ENCODE measurements at places on chromosomes 16 and 17.

- peak; percentile 62 for DNase-seq
Measured at GRCh38 chr16:89909777-89910716, 8.6 kb upstream of the MC1R start.

- no peak for DNase-seq
Measured at GRCh38 chr17:58617563-58617962, 74.3 kb downstream of the TEX14 start.

- peak; percentile 86 for DNase-seq
Measured at GRCh38 chr17:80260069-80260535, 550 bp upstream of the RNF213 start.

DNA sequence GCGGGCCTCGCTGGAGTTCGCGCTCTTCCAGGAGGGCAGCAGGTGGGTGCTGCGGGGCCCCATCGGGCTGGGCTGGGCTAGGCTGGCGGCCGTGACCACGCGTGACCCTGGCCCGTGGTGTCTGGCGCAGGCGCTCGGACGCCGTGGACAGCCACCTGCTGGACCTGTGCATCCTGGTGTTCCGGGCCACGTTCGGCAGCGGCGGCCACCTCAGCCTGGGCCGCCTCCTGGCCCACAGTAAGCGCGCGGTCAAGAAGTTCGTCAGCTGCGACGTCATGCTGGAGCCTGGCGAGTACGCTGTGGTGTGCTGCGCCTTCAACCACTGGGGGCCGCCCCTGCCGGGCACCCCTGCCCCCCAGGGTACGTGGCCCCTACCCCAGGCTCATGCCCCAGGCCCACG is 8.0 kb upstream of the PRR35 start:
- no peak for DNase-seq

GRCh38 chr17:67546578-67547527 is 169.8 kb downstream of the PITPNC1 start:
- DNase-seq, result peak; percentile 36

DNA sequence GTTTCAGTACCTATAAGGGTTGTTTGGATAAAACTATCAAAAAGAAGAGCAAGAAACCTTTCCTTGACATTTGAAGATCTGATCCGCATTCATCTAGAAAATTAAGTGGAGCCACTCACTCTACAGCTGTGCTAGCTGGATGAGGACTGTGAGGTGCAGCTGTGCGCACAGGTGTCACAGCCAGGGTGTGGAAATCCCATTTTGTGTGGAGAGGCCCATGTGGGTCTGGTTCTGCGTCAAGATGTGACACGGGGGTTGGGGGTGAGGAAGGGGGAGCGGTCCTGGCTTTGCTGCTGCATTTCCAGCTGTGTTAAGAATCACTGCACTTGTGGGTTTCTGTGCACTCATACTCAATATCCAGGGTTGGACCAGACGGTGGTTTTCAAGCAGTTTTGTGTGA is 70.7 kb downstream of the CLEC16A start:
- DNase-seq, result no peak

GRCh38 chr17:48153691-48154358 is 46.3 kb downstream of the SNX11 start:
- DNase-seq, result peak; percentile 38

- peak; percentile 28 for DNase-seq
Measured at GRCh38 chr17:8021565-8022359, 17.1 kb upstream of the ALOX15B start.

GRCh38 chr16:3089717-3090592 is 9.1 kb downstream of the ZSCAN10 start:
- no peak for DNase-seq

DNA sequence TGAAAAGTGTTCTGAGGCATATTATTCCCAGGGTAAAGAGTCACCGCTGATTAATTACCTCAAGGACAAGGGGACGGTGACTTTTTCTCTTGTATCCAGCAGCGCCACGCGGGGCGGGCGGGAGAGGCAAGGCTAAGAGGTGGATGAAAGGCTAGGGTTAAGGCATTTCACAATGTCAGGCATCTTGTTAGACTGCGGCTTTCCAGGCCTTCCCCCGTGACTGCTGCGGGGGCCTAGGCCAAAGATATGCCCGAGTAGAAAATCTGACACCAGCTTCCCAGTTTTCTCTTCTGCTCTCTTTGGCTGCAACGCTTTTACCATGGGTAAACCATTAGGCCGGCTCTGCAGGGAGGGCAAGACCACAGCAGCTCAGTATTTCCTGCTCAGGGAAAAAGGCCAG is 698.2 kb downstream of the MAF start:
- DNase-seq, result no peak

DNA sequence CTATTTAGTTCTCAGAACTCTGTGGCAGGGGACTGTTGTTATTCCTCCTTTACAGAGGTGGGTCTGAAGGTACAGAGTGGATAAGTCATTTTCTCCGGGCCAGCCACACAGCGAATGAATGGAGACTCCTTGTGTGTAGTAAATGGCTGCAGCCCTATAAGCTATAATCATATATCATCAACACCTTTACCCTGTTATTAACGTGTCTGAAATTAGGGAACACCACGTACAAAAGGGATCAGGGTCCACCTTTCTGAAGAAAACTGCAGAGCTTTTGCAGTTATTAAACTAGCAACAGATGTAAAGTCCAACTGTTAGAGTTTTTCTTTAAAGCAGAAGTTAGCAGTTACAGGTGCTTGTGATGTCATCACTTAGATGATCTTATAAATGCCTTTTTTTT is 696.7 kb downstream of the MAF start:
- no peak for DNase-seq

DNA sequence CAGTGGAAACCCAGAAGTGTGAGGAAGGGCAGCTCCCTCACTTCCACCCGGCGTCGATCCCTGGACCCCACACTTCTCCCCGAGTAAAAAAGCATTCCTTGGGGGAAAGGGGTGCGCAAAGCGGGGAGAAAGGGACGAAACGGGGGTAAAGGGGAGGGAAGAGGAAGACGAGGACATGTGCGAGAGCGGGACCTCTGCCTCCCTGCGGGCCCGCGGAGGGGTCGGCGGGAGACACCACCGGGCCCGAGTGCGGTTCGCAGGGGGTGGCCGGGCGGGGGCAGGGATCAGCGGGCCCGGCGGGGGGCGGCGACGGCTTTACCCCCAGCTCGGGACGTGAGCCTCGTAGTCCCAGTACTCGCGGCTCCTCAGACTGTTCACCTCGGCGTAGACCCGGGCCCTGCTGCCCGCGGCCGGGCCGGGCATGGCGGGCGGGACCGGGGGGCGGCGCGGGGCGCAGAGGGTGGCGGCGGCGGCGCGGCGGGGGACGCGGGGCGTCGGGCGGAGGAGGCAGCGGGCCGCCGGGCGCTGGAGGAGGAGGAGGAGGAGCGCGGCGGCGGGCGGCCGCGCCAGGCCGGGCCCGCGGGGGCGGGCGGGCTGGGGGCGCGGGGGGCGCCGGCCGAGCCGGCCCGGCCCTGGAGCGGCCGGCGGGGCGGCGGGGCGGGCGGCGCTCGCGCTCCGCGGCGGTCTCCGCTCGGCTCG is 443 bp downstream of the CSNK2A2 start:
- no peak for DNase-seq

DNA sequence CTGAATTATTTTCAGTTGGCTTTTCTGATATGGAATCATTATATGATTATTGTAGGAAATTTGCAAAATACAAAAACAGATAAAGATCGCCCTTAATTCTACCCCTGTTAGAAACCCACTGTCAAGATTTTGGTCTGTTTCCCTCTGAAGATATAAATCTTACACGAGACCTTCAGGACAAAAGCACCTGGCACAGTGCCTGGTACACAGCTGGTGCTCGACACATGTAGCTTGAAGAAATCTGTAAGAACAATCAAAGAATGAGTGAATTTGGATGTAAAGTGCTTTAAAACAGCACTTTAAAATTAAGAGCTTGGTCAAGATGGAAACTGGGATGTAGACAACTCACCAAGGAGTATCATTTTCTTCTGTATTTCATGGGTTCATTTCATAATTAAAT is 181.1 kb downstream of the C16orf78 start:
- no peak for DNase-seq

DNA sequence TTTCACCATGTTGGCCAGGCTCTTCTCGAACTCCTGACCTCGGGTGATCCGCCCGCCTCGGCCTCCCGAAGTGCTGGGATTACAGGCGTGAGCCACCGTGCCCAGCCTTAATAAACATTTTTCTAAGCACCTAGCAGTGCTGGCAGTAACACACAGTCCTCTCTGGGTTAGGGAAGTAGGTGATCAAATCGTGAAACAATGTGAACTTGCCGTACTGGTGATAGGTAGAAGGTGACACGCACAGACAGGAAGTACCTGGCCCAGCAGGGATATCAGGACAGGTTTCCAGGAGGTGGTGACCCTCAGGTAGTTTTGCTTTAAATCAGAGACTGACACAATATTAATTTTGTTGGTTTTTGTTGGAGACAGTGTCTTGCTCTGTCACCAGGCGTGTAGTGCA is 4.5 kb downstream of the PLD2 start:
- peak; percentile 42 for DNase-seq

DNA sequence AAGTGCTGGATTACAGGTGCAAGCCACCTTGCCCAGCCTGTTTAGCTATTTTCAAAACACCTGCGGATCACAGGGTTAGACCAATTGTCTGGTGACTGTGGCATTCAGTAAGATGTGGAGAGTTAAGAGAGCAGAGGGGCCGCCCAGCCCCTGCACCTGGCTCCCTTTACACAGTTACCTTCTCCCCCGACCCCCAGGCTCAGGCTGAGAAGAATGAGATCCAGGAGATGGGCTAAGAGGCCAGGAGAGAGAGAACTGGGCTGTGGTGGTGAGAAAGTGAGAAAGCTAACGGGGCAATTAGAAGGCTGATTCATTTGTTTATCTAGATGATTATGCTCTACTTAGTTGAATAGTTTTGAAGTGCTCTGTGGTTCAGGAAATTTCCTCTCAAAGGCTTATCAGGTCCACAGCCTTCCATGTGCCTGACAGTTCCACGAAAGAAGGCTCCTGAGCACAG is 67.8 kb upstream of the AXIN2 start:
- no peak for DNase-seq

- DNase-seq, result no peak
Measured at GRCh38 chr16:35176449-35176848, 1717.0 kb downstream of the TP53TG3F start.

- DNase-seq, result no peak
Measured at GRCh38 chr16:69012906-69013305, 92.5 kb upstream of the HAS3 start.

DNA sequence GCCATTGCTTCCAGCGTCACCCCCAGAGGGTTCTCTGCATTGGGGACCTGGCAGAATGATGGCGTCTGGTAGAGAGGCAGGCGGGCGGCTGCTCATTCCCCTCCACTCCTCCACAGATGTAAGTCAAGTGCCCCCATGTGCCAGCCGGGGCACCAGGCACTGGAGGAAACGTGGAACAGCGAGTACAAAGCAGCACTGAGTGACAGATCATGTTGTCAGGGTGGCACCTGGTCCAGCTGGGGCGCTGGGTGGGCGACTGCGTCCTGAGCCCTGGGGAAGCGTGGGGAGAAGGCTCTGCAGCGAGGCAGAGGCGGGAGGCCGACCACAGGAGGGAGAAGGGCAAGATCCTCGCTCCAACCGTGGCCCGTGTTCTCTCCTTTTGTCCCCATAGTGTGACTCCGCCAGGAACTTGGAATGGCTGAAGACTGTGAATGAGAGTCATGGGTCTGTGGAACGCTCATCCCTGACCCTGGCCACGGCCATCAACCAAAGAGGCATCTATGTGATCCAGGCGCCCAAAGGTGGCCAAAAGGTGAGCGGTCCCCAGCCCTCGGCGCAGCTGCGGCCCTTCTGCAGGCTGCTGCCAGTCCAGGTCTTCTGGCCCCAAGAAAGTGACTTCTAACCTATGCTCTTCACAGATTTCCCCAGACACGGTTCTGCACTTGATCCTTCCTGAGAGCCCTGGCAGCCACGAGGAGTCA is 76.7 kb downstream of the RNF213 start:
- DNase-seq, result no peak

DNA sequence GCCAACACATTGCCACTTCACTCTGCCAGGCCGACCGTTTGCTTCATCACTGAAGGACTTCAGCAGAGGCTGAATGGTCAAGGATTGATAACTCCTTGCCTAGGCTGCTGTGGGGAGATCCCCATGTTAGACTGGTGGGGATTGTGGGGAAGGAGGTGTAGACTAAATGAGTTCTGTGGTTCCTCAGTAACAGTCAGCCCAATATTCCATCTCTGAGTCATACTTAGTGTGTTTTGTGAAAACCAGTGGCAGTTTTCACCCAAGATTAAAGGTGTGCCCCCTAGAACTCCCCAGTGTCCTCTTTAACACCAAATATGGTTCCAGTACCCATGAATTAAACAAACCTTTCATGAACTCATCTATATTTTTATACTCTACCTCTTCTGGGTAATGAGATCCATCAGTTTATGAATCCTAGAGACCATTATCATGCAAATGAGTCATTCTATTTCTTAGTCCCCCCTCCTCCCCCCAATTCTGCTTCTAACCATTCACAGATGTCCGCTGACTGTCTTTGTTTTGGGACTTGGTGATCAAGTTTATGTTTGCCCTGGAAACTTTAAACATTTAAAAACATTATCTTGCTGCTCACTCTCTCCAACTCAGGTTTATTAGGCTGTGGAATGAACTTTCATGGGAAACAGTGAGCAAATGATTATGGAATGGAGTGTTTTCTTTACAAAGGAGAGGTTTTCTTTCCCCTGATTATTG is 66.8 kb upstream of the GAS7 start:
- no peak for DNase-seq

GRCh38 chr17:48296453-48296852 is 133.6 kb downstream of the SKAP1 start:
- no peak for DNase-seq

DNA sequence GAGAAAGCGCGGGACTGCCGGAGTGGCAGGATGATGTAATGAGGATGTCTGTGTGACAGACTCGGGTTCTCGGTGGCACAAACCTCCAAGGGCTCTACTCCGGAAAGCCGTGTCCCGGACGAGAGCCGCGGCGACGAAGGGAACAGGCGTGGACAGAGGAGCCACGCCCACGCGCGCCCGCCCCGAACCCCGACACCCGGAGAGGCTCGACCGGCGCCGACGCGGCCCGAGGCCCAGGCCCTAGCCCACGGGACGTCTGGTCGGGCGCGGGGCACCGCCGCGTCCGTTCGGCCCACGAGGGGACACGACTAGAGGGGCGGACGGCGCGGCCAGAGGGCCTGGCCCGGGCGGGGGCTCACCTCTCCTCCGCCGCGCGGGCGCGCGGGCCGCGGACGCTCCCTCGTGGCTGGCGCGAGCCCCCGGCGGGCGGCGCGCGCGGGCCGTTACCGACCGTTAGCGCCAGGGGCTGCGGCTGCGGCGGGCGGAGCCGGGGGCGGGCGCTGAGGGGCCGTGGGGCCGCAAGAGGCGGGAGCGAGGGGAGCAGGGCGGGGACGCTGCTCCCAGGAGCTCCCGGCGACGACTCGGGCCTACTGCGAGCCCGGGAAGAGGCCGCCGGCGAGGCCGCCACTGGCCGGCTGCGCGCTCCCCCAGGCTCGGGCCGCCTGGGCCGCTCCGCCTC is 2.1 kb upstream of the IRX5 start:
- peak; percentile 42 for DNase-seq

GRCh38 chr17:32688221-32688620 is 188.7 kb downstream of the MYO1D start:
- peak; percentile 2 for DNase-seq
